ENCODE measurements at places on chromosomes 2 and 18. TPM values are rescaled to one million over a fixed set of nuclear protein-coding genes. Genes with fewer than 3 reads are reported as not detected.

GRCh38 chr2:64910972-64911433 is 78.2 kb upstream of the SLC1A4 start:
- no peaks in the 10 kb centered on the region for H3K36me3 ChIP-seq
- no peak overlapping the region for H3K4me3 ChIP-seq
- no peak overlapping the region for H3K27ac ChIP-seq
- no peaks in the 10 kb centered on the region for H3K27me3 ChIP-seq

GRCh38 chr2:60262178-60262577 is 291.3 kb downstream of the BCL11A start:
- no peak overlapping the region for H3K4me3 ChIP-seq
- H3K36me3 ChIP-seq = no peaks in the 10 kb centered on the region
- H3K27ac ChIP-seq = no peak overlapping the region

- peaks cover 37% of the 10 kb centered on the region for H3K4me1 ChIP-seq
- no peaks in the 10 kb centered on the region for H3K36me3 ChIP-seq
- H3K27me3 ChIP-seq = no peaks in the 10 kb centered on the region
Observed at GRCh38 chr2:171154348-171154747, 6.3 kb downstream of the TLK1 start.

GRCh38 chr2:162113776-162114168 is 38.3 kb downstream of the GCG start:
- no peak for DNase-seq
- no peaks in the 10 kb centered on the region for H3K27me3 ChIP-seq
- H3K27ac ChIP-seq = peak overlapping the region; percentile 5
- no peaks in the 10 kb centered on the region for H3K36me3 ChIP-seq
- H3K4me1 ChIP-seq = peaks cover 23% of the 10 kb centered on the region

DNA sequence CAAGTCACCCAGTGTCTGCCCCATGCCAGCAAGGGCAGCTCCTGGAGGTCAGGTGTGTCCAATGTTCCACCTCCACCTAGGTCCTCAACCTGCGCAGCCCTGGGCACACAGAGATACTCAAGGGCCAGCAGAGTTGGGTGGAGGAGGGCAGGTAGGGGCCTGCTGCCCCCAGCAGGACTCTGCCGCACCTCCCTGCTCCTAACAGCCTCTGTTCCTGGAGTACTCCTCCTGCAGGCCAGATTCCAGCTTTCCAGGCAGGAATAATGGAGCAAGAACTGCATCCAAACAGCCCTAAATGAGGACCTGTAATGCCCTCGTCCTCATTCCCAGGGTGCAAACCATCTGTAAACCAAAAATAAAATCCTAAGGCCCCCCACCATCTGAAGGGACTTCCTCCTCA is 44.4 kb upstream of the ACAA2 start:
- no peaks in the 10 kb centered on the region for H3K36me3 ChIP-seq
- H3K4me1 ChIP-seq = peaks cover 8% of the 10 kb centered on the region
- H3K27ac ChIP-seq = no peak overlapping the region
- no peak for DNase-seq
- no peak overlapping the region for H3K4me3 ChIP-seq

DNA sequence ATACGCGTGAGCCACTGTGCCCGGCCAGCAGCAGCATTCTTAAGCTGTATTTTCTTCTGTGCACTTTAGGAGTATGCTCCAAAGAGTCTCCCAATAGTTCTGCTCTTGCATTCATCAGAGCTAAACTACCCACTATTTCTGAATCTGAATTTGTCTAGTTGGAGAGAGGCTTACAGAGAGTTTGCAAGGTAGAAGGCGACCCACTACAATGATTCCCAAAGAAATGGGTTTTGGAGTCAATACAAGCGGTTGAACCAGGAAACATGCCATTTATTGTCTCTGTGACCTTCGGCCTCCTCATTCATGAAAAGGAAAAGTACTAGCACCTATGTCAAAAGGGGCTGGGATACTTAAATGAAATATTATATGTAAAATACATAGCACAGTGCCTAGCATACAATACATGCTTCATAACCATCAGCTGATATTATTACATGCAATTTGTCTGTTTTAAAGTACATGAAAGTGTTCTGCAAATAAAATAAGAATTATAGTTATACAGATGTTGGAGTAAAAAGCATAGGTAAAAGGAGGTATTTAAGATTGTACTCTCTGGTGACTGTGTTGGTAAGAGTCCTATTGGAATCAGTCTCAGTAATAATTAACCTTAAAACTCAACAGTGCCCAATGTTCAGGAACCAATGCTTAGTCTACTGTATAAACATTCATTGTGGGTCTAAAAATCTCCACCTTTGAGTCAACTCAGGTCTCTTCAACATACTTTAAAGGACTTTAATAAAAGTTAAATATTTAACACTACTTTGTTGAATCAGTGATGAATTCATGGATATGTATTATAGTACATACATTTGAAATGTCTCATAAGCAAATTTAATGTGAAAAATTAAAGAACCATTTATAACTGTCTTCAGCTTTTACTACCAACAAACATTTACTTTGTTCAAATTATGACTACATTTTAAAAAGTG is 89.8 kb upstream of the GRB14 start:
- no peaks in the 10 kb centered on the region for H3K27me3 ChIP-seq
- no peak overlapping the region for H3K4me3 ChIP-seq
- peak overlapping the region; percentile 80 for H3K27ac ChIP-seq

DNA sequence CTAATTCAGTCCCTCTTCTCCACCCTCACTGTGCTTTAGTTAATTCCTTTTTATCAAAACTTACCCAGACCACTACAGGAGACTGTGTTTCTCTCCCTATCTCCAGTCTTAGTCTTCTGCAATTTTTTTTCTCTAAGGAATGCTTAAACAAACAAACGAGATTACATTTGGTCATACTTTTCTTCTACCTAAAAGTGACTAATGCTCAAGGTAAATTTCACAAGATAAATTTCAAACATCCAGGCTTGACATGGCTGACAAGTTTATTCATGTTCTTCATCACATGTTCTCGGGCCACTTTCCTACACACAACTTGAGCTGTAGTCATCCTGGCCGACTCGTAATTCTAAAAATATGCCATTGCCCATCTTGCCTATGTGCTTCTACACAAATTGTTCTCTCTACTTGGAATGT is 23.2 kb upstream of the ACSL3 start:
- H3K36me3 ChIP-seq = no peaks in the 10 kb centered on the region
- H3K4me1 ChIP-seq = no peaks in the 10 kb centered on the region
- H3K27ac ChIP-seq = peak overlapping the region; percentile 33

GRCh38 chr2:2291500-2292260 is 39.4 kb downstream of the MYT1L start:
- no peak overlapping the region for H3K27ac ChIP-seq
- no peaks in the 10 kb centered on the region for H3K4me1 ChIP-seq
- H3K4me3 ChIP-seq = no peak overlapping the region
- peaks cover 27% of the 10 kb centered on the region for H3K27me3 ChIP-seq
- DNase-seq = peak; percentile 75
- no peaks in the 10 kb centered on the region for H3K36me3 ChIP-seq

GRCh38 chr18:76839086-76839794 is 16.9 kb downstream of the ZNF236 start:
- no peak for DNase-seq
- no peaks in the 10 kb centered on the region for H3K27me3 ChIP-seq
- no peak overlapping the region for H3K27ac ChIP-seq

DNA sequence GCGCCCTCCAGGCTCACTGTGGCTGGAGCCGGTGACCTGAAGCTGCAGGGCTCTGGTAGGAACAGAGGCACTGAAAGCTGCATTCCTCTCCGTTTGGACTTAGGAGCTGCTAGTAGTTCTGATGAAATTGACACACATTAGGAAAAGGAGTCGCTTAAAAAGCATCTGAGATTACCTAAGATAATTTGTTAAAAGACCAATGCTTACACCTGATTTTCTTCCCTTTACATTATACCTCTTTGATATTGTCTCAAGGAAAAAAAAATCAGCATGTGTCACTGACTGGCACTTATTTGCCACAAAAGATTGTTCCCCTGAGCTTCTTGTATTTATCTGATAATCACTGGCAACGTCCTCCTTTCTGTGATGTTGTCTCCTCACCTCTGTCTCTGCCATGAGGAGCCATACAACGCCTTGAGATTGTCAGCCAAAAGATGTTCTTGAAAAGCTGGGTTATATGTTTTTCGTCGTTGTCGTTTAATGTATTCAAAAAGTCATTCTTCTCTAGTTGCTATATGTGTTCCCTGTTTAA is 618 bp upstream of the CHN1 start:
- DNase-seq = no peak
- peaks cover 78% of the 10 kb centered on the region for H3K27me3 ChIP-seq

DNA sequence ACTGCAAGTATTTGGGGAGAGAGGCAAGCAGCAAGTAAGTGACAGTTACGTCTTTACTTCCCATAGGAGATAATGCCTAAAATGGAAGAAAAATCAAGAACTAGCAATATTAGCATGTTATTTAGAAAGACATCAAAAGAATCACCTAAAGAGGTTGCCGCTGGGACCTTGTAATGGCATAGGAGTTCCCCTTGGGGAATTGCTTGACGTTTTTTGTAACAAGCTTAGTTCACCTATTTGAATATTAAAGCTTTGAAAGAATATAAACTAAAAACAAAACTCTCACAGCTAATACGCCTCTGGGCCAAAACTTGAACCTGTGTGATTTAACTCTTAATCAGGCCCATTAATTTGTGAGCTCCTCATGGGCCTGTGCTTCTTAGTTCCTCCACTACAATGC is 89.0 kb downstream of the AAK1 start:
- H3K4me1 ChIP-seq = peaks cover 43% of the 10 kb centered on the region
- H3K27ac ChIP-seq = peak overlapping the region; percentile 2
- H3K4me3 ChIP-seq = no peak overlapping the region
- H3K27me3 ChIP-seq = no peaks in the 10 kb centered on the region

GRCh38 chr2:106831816-106832569 is 54.0 kb downstream of the ST6GAL2 start:
- H3K4me3 ChIP-seq = no peak overlapping the region
- H3K27ac ChIP-seq = no peak overlapping the region
- no peaks in the 10 kb centered on the region for H3K4me1 ChIP-seq
- H3K27me3 ChIP-seq = no peaks in the 10 kb centered on the region
- H3K36me3 ChIP-seq = no peaks in the 10 kb centered on the region

DNA sequence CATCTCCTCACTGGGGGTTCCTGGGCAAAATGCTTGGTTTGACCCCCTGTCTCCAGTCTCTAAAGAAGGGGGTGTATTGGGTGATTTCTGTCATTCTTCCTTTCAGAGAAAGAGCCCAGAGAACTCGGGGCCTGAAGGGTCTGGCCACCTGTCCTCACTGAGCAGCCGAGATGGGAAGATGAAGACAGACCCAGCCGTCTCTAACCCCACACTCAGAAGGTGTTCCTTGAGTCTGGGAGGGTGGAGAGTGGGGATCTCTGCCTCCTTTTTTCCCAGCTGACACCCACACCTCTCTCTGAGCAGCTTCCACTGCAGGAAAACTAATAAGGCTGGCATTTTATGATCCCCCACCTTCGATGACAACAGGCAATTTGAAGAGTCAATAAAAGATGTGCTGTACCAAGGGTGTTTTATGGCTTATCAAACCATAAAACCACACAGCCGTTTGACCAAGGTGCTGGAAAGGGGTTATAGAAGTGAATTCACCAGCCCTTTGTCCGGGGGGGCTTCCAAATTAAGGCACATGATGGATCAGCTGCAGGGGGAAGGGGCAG is 213.8 kb downstream of the SMAD2 start:
- H3K27ac ChIP-seq = no peak overlapping the region
- no peaks in the 10 kb centered on the region for H3K4me1 ChIP-seq
- no peak for DNase-seq
- H3K27me3 ChIP-seq = no peaks in the 10 kb centered on the region
- H3K36me3 ChIP-seq = no peaks in the 10 kb centered on the region
- no peak overlapping the region for H3K4me3 ChIP-seq

GRCh38 chr2:23497063-23497462 is 112.1 kb downstream of the KLHL29 start:
- no peak overlapping the region for H3K27ac ChIP-seq
- peaks cover 28% of the 10 kb centered on the region for H3K27me3 ChIP-seq
- no peaks in the 10 kb centered on the region for H3K36me3 ChIP-seq
- H3K4me1 ChIP-seq = peaks cover 3% of the 10 kb centered on the region
- H3K4me3 ChIP-seq = no peak overlapping the region

GRCh38 chr18:1006965-1007364 is 102.3 kb downstream of the ADCYAP1 start:
- H3K36me3 ChIP-seq = no peaks in the 10 kb centered on the region
- no peak overlapping the region for H3K27ac ChIP-seq
- no peak overlapping the region for H3K4me3 ChIP-seq
- no peaks in the 10 kb centered on the region for H3K27me3 ChIP-seq
- no peaks in the 10 kb centered on the region for H3K4me1 ChIP-seq
- no peak for DNase-seq

DNA sequence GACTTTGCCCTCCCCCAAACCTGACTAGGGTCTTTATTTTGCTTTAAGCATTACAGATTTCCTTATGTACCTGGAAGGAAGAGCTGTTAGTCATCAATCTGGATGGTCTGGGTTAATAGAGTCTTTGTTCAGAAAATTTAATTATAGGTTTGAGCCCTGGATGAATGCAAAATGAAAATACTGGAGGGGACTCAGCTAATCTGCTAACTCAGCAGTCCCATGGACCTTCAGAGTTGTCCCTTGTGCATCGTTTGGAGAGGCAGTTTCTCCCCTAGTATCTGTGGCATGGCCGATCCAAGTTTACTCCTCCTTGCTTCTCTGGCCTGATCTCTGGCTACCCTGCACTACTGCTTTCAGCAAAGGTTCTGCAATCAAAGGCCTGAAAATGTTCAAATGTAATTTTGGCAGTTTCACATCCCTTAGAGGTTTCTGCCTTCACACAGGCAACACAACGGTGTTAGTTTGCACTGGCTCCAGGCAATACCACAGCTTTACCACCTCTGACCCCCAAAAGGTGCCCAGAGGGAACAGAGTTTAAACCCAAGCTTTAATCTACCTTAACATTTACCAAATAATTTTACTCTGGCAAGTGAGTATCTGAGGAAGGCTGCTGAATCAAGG is 134.3 kb downstream of the THADA start:
- no peaks in the 10 kb centered on the region for H3K36me3 ChIP-seq
- no peaks in the 10 kb centered on the region for H3K27me3 ChIP-seq
- no peak overlapping the region for H3K4me3 ChIP-seq
- H3K4me1 ChIP-seq = peaks cover 51% of the 10 kb centered on the region
- no peak for DNase-seq

DNA sequence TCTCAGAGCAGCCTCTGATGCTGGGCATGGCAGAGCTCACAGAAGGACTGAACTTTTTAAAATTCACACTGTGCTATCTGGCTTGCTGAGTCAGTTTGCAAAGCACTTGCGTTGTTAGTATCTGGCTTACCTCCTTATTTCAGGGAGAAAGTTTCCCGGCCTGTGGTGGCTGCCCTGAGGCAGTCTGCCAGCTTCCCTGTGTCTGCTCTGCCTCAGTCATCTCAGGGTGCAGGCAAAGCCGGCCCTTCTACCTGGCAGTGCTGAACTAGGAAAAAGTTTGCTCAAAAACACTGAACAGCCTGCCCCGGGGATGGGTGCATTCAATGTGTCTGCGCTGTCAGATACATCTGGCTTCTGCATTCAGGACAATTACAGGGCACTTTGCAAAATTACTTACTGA is 90.2 kb upstream of the UXS1 start:
- no peak for DNase-seq
- H3K27me3 ChIP-seq = no peaks in the 10 kb centered on the region
- H3K27ac ChIP-seq = no peak overlapping the region
- H3K4me1 ChIP-seq = peaks cover 3% of the 10 kb centered on the region
- no peaks in the 10 kb centered on the region for H3K36me3 ChIP-seq

- no peak for DNase-seq
- peak overlapping the region; percentile 88 for H3K27ac ChIP-seq
- H3K4me3 ChIP-seq = peak overlapping the region; percentile 74
- H3K4me1 ChIP-seq = peaks cover 50% of the 10 kb centered on the region
- no peaks in the 10 kb centered on the region for H3K27me3 ChIP-seq
Observed at GRCh38 chr2:218569661-218570500, 1.2 kb downstream of the CNOT9 start.

Gene VAMP5
- total RNA-seq = 87.7 TPM

Gene CCL20
- 1.9 TPM for total RNA-seq

Gene CRYGC
- not detected for total RNA-seq

Gene FAM237A
- not detected for total RNA-seq

Gene VIT
- total RNA-seq = 0.20 TPM

Gene WDCP
- total RNA-seq = 12.8 TPM

Gene ZNF385B
- total RNA-seq = 34.0 TPM

Gene GAL3ST2
- not detected for total RNA-seq

Gene SULT1C2
- total RNA-seq = 5.4 TPM

Gene GPR55
- not detected for total RNA-seq

Measured in left lung (tissue), 14 donors.